Progenitor cell of endocrine pancreas (in vitro differentiated cells): ENCODE measurements at places on chromosomes 1 and 21.
A peak's percentile ranks its signal among the peaks of the same experiment; 100 is the strongest.

GRCh38 chr1:193104502-193104906, 710 bp downstream of the GLRX2 start:
- DNase-seq, result no peak

GRCh38 chr1:16164213-16165072, 8.6 kb upstream of the EPHA2 start:
- DNase-seq, result no peak

- no peak for DNase-seq
Measured at GRCh38 chr1:14723401-14723800, 124.9 kb downstream of the KAZN start.

DNA sequence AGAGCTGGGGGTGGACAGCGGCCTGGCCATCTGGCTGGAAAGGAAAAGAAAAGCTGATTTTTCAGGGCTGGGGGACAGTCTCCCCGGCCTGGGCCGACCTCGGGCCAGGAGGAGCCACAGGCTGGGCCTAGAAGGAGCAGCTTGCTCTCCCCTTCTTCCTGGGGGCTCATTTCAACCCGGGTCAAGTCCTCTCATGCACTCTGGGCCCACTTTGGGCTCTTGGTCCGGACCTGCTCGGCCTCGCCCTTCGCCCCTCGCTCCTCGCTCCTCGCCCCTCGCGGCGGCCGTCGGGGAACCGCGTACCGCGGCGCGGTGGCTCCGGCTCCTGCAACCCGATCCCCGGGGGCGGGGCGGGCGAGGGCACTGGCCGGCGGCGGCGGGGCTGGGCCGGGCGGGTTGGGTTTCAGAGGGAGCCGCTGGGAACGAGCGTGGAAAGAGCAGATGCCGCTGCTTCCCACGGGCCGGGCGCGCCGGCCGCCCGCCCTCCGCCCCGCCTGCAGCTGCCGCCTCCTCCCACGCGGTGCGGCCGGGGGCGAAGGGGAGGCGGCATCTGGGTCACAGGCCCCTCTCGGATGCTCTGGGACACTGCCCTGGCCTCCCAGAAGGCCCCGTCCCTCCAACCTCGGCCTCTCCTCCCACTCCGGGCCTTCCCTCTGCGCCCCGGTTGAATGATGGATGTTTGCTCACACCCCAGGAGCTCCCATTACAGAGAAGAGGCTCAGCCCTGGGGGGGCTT, 6.6 kb downstream of the HEYL start:
- DNase-seq, result peak; percentile 45

DNA sequence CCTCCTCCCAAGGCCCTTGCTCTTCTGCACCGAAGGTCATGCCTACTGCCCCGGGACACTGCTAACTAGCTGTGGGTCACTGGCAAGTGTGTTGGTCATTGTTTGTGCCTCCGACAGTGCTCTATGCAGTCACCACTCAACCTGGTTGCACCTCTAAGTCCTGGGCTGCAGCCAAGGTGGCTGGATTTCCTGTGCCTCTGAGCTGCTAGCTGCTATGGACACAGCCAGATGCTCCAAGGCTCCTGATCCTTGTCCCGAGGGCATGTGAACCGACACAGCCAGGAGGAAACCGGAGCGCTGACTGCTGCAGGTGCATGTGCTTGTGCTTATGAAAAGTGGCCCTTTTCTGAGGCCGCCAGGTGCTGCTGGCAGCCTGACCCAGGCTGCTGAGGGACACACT, 14.7 kb upstream of the SPOCD1 start:
- no peak for DNase-seq

DNA sequence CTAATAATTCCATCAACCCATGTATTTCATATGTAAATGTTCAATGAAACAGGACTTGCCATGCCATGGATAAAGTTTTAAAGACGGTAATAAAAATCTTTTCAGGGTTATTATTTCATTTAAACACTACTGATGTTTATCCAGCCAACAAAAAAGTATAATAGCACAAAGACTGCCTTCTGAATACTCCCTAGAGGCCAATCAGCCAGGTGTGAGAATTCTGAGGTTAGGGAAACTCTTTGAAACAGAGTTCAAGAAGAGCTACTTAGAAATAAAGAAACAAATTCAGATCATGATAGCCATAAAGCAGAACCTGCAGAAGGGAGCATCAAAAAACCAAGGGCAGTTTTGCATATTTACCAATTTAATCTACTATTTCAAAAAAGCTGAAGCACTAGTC, 48.7 kb downstream of the AKT3 start:
- DNase-seq, result no peak

GRCh38 chr1:48492392-48492791, 20.4 kb upstream of the SPATA6 start:
- no peak for DNase-seq

DNA sequence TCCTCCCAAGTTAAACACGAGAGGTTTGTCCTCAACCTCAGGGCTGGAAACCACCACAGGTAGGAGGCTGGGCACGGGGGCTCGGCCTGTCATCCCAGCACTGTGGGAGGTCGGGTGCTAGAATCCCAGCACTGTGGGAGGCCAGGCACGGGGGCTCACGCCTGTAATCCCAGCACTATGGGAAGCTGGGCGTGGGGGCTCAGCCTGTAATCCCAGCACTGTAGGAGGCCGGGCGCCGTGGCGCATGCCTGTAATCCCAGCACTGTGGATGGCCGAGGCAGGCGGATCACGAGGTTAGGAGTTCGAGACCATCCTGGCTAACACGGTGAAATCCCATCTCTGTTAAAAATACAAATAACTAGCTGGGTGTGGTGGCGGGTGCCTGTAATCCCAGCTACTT, 6.7 kb upstream of the CDK11A start:
- no peak for DNase-seq
